ENCODE measurements at places on chromosomes 7 and 10. TPM values are rescaled to one million over a fixed set of nuclear protein-coding genes. Genes with fewer than 3 reads are reported as not detected.
A peak's percentile ranks its signal among the peaks of the same experiment; 100 is the strongest.

- no peak overlapping the region for H3K4me3 ChIP-seq
- DNase-seq, result no peak
- H3K27me3 ChIP-seq, result no peaks in the 10 kb centered on the region
- no peaks in the 10 kb centered on the region for H3K4me1 ChIP-seq
These were observed 42.7 kb downstream of the PAXIP1 start for GRCh38 chr7:154960063-154960790.

DNA sequence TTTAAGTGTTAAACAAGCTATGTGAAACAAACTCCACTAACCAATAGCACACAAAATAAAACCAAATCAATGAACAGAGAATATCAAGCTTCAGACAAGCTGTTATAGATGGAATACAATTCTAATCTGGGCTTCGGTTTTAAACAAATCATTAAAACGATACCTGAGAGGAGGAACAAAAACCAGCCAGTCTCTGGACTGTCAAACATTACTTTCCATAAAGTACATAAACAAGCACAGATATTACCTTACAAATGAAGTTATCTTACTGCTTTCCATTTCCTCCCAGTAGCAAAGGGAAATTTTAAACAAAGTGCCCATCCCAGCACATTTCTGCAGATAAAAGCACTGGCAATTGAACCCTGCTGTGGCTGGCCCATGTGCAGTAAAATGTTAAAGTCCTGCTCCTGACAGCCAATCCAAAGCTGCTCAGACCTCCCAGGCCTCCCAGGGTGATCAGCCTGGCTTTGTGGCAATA lies 128.0 kb downstream of the NRCAM start:
- DNase-seq, result no peak
- no peak overlapping the region for H3K27ac ChIP-seq
- H3K36me3 ChIP-seq, result no peaks in the 10 kb centered on the region
- no peaks in the 10 kb centered on the region for H3K27me3 ChIP-seq

GRCh38 chr10:103111031-103111917 lies 81.8 kb downstream of the NT5C2 start:
- H3K4me3 ChIP-seq, result no peak overlapping the region
- H3K4me1 ChIP-seq, result peaks cover 87% of the 10 kb centered on the region
- H3K36me3 ChIP-seq, result no peaks in the 10 kb centered on the region
- no peak for DNase-seq
- no peaks in the 10 kb centered on the region for H3K27me3 ChIP-seq
- H3K27ac ChIP-seq, result peak overlapping the region; percentile 82

DNA sequence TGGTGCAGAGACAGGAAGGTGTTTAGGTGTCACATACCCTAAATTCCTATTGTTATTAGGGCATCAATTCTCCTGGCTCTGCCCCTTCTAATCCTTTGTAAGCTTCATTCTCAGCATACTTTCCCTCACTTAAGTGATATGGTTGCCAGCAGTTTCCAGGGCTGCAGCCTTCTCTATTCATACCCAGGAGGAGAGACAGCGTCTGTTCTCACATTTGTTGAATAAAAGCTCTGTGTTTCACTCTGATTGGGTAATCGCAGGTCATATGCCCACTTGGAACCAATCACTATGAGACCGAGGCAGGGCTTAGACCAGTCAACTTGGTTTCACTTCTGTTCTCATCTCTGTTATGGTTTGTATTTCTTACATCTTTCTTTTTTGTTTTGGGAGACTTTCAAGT lies 109.6 kb upstream of the MTPN start:
- DNase-seq, result peak; percentile 56
- no peaks in the 10 kb centered on the region for H3K27me3 ChIP-seq
- no peak overlapping the region for H3K27ac ChIP-seq
- H3K4me3 ChIP-seq, result peak overlapping the region; percentile 53
- H3K36me3 ChIP-seq, result no peaks in the 10 kb centered on the region
- H3K4me1 ChIP-seq, result no peaks in the 10 kb centered on the region

DNA sequence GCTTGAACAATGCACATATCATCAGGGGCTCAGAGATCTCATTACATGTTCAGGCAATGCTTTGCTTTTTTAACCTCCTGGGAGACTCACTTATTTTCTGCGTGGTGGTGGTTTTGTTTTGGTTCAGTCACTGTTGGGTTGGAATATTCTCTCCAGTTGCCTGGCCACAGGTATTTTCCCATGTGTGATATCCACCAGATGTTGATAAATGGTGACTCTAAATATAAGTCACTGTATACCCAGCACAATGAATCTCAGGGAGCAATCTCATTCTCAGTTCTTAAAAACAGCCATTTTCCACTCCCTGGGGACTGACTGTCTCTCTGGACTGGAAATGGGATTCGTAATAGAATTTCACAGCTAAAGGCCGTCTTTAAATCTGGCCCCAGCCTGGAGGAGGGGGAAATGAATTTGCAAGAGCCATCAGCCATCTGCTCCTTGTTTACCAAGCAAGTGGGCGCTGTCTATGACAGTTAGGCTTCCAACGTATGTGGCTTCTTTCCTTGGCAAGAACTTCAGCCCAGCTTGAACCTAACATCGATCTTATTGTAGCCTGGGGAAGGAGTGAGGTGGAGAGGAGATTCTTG lies 1106.2 kb downstream of the NRG3 start:
- no peaks in the 10 kb centered on the region for H3K4me1 ChIP-seq
- H3K36me3 ChIP-seq, result no peaks in the 10 kb centered on the region
- no peak for DNase-seq
- H3K27ac ChIP-seq, result no peak overlapping the region
- H3K27me3 ChIP-seq, result no peaks in the 10 kb centered on the region

GRCh38 chr7:87231258-87231657 lies 11.7 kb upstream of the TMEM243 start:
- no peak for DNase-seq
- H3K4me3 ChIP-seq, result no peak overlapping the region
- peaks cover 7% of the 10 kb centered on the region for H3K4me1 ChIP-seq
- H3K27me3 ChIP-seq, result no peaks in the 10 kb centered on the region
- no peak overlapping the region for H3K27ac ChIP-seq

DNA sequence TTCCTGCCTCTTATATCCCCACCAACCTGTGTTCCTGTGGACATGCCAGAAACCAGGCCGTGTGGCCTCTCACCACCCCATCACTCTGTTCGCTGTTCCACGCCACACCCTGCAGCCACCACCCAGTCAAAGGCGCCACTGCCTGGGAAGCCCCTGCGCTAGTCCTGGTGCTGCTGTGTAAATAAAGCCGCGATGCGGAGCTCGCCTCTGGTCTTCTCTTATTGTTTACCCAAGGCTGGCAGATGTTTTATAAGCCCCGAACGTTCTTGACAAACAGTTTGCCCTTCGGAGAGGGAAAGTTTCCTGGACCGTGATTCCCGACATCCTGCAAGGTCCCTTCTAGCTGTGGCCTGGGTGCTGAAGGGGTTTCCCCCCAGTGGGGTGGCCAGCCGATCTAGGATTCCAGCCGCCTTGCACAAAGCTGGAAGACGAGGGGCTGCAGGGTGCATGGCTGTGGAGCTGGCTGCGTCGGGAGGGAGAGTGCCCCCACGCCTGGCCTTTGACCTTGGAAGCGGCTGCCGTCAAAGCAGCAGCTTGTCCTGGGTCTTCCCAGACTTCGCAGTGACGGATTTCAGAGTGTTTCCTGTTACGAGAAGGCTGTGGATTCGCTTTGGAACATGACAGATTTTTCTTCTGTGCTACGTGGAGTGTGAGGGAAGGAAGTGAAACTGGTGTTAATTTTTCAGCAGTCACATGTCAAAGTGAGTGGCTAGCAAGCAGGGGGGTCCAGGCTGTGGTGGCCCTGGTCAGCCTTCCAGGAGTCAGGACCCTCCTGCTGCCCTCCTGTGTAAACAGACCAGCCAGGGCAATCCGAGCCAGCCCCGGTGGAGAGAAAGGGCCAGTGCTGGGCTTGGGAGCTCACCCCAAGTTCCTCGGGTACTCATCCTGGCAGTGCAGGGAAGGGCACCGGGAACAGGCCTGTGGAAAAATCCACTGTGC lies 61.6 kb downstream of the LHPP start:
- no peak overlapping the region for H3K4me3 ChIP-seq
- H3K27me3 ChIP-seq, result no peaks in the 10 kb centered on the region
- H3K27ac ChIP-seq, result no peak overlapping the region
- peaks cover 19% of the 10 kb centered on the region for H3K4me1 ChIP-seq
- no peaks in the 10 kb centered on the region for H3K36me3 ChIP-seq

The FOXL3 gene
- total RNA-seq, result not detected

The PAX4 gene
- total RNA-seq, result not detected

The UROS gene
- 60.2 TPM for total RNA-seq

The PRPS1L1 gene
- not detected for total RNA-seq

The PIK3AP1 gene
- total RNA-seq, result 3.1 TPM

The HDAC9 gene
- 3.0 TPM for total RNA-seq
